ENCODE measurements at places on chromosomes 1 and 21. TPM values are rescaled to one million over a fixed set of nuclear protein-coding genes. Genes with fewer than 3 reads are reported as not detected.

The NFASC gene
- 1.6 TPM for total RNA-seq

The OR10Z1 gene
- not detected for total RNA-seq

The SLC22A15 gene
- 2.2 TPM for total RNA-seq

The POU3F1 gene
- total RNA-seq: not detected

The ANGPTL3 gene
- not detected for total RNA-seq
